Right renal cortex interstitium (tissue), 3 donors: ENCODE measurements at places on chromosomes 4 and X. TPM values are rescaled to one million over a fixed set of nuclear protein-coding genes. Genes with fewer than 3 reads are reported as not detected.

GRCh38 chr4:41410049-41410448 lies 127.9 kb upstream of the LIMCH1 start:
- no peak for DNase-seq

- DNase-seq, result no peak
Observed at GRCh38 chr4:116092961-116093360, 979.5 kb upstream of the NDST4 start.

The ZNF718 gene
- polyA plus RNA-seq, result 13.2 TPM

GRCh38 chrX:121322159-121322558 lies 274.7 kb downstream of the GLUD2 start:
- no peak for DNase-seq

The BMX gene
- polyA plus RNA-seq, result 0.51 TPM

DNA sequence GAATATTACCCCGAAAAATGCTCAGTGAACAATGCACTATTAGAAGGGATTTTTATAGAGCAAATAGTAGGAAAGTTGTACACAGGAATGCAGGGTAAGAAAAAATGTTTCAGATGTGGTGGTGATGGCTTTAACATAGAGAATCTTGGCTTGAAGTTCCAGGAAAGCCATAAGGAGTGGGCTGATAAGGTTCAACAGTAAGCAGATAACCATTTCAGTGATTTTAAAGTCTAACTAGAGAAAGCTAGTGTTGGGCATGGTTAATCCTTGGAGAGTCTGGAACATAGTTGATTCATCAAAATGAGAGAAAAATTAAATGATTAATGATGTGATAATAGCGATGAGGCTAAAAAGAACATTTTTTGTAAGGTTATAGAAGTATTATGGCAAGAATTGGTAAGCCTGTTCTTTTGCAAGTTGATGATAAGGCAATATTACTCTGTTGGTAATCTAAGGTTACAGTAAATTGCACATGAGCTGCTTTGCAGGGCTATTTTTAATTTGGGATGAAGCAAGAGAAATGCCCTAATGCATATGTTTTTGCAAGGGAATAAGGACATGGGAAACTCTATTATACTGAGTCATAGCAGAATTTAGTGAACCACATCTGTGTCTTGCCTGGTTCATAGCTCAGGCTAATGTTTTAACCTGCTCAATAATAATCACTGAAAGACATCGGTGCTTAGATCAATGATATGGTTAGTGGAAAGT lies 44.3 kb downstream of the GALNTL6 start:
- DNase-seq, result no peak

- no peak for DNase-seq
Observed at GRCh38 chrX:43822014-43822413, 60.2 kb downstream of the MAOB start.

DNA sequence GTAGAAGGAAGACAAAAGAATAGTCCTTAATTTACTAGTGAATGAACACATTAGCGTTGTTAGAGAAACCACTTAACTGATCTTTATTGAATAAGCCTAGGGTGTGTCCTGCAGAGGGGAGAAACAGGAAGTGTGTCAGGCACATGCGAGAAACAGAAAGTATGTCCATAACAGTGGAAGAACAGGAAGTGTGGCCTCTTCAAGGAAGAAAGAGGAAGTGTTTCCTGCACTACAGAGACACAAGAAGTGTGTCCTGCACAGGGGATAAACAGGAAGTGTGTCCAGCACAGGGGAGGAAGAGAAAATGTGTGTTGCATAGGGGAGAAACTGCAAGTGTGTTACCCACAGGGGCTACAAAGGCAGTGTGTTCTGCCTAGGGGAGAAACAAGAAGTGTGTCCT lies 539.6 kb upstream of the PRKX start:
- DNase-seq, result no peak

- DNase-seq, result no peak
Observed at GRCh38 chr4:23811161-23811560, 78.7 kb downstream of the PPARGC1A start.

DNA sequence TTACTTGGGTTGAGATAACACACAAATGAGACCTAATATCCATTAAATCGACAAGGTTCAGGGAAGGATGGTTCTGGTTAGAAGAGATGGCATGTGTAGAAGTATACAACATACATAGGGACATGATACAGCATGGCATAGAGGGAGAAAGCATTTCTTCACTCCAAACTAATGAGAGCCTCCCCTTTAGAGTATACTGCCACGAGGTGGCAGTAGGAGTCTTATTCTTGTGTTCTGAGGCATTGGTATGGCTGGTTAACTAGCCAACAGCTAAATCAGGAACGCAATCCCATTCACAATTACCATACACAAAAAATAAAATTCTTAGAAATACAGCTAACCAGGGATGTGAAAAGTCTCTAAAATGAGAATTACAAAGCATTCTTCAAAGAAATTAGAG lies 29.1 kb upstream of the TRO start:
- no peak for DNase-seq

- no peak for DNase-seq
Observed at GRCh38 chrX:9745417-9746115, 20.1 kb downstream of the GPR143 start.

- no peak for DNase-seq
Observed at GRCh38 chrX:129818123-129818522, 25.6 kb downstream of the ZDHHC9 start.

The F8A1 gene
- 18.1 TPM for polyA plus RNA-seq
